ENCODE measurements at places on chromosomes 2 and 18.

GRCh38 chr2:20209373-20210109 is 15.4 kb downstream of the SDC1 start:
- no peak for DNase-seq

GRCh38 chr2:76149846-76150245 is 439.1 kb upstream of the GCFC2 start:
- no peak for DNase-seq

DNA sequence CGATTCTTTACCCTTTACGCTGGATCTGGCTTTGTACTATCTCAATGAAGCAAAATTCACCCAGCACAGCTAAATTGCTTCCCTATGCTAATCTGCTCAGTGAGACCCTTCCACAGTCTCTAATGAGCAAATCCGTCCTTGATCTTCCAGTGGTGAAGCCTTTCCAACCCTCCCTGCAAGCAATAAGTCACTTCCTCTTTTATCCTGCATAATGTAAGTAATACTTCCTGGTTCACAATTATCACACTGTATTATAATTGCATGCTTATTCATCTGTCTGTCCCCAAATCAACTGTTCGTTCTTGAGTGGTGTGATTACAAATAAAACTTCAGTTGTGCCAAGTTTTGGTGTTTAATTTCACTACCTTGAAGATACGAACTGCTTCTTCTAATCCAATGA is 404.0 kb downstream of the ADCYAP1 start:
- no peak for DNase-seq

GRCh38 chr2:140273958-140274357 is 1493.8 kb upstream of the NXPH2 start:
- no peak for DNase-seq

GRCh38 chr2:191001032-191001431 is 12.9 kb downstream of the STAT1 start:
- no peak for DNase-seq

GRCh38 chr18:3424280-3424890 is 25.6 kb upstream of the TGIF1 start:
- DNase-seq, result no peak

DNA sequence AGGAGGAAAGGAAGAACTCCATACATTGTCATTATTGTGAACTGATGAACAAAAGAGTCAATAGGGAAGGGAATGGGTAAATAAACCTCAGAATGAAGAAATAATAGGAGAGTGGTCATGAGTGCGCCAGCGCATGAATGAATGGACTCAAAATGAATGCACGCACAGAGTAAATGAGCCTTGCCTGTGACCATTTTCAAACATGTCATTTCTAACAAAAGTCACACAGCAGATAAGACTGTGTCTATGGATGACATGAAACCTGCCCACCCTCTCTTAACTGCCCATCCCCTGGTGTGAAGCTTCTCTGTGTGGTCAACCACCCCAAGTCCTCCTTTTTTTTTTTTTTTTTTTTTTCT is 121.1 kb upstream of the TEX51 start:
- DNase-seq, result no peak

GRCh38 chr2:10028407-10028987 is 14.9 kb upstream of the KLF11 start:
- DNase-seq, result no peak

- peak; percentile 57 for DNase-seq
These were observed 14.4 kb upstream of the STAT4 start for GRCh38 chr2:191165176-191165643.

- no peak for DNase-seq
These were observed 54.0 kb upstream of the NOSTRIN start for GRCh38 chr2:168748461-168748860.

DNA sequence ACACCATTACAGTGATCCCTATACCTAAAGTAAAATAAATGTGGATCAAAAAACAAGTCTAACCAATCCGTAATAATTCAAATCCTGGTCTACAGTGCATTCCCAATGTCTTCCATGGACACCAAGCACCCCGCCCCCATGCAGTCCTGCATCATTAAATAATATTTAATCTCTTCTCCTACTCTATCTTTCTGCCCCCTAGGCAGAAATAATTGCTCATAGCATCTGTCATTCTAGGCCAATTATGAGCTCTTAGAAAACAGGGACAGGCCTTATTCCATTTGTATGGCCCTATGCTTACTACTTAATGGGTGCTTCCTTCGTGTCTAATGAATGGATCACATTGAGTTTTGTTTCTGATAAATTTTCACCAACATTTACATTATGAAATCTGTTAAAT is 66.4 kb downstream of the PAX3 start:
- DNase-seq, result no peak

DNA sequence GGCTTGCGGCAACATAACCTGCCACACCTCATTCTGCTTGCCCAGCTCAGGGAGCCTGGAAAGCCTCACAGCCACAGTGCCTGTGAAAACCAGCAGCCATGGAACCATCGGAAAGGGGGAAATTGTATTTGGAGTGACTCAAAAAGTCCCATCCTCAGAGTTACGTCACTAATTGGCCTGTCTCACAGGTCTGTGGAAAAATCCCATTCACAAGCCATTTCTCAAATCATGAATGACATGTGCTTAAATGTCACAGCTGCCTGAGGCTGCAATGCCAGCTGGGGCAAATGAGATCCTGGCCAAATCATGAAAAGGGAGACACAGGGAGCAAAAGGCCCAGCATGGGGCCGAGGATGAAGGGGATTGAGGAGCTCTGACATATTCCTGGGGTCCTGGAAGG is 486.9 kb upstream of the RAB6C start:
- no peak for DNase-seq

- DNase-seq, result no peak
These were observed 1620.0 kb downstream of the SUCLG1 start for GRCh38 chr2:82839036-82839435.

- DNase-seq, result no peak
These were observed 115.0 kb upstream of the RMDN2 start for GRCh38 chr2:37809931-37810570.

DNA sequence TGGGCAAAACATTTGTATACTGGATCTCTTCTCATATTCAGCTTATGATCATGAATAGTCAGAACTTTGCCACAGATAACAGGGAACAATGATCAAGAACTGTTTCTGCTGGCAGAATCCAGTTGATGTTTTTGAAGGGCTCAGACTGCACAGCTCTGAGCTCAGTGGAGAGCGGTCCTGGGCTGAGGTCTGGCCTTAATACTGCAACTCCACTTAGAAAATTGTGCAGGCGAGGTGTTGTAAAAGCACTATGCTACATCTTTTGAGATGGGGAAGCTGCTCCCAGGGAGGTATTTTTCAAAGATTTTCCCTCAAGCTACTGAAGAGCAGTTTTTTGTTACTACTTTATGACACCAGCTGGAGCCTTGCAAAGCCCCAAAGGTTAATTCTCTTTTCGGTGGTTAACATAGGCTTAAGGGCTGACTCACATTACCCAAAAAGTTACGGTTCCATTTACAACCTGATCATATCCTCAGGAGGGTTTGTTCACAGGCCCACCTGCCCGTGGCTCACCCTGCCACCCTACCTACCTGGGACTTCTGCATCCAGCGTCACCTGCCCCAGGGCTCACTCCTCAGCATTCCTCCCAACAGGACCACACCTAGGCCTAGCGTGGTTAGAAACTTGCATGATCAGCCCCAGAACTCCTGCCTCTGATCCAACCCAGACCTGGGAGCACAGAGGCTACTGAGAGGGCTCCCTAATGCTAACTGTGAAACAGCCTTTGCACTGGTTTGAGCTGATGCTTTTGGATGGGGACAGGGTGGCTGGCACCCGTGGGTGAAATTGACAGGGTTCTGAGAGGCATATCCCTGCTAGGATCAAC is 114.4 kb downstream of the NCK2 start:
- DNase-seq, result no peak

DNA sequence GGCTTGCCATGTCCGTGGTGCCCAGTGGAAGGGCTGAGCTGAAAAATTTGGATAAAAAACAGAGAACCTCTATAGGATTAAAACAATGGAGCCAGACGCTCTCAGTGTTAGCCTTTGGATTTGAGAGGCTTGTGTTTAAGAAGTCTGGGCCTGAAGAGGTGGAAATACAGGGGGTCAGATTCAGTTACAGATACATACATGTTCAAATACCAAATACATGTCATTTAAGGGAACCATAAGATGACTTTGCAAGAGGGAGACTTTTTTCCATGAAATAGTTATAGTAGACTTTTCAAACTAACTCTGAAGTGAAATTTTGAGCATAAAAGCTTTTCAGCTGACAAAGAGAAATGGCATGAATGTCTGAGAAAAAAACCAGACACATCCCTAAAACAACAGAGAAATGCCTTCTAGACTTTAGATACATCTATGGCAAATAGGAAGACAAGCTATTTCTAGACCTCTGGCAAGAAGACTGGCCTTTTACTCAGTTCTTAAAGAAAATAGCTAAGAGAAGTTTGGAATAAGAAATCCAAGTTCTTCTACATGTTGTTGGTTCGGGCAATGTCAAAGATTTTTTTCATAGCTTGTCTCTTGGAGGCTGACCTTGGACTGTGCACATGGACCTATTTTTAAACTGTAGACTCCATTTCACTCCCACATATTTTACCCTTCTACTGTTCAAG is 112.9 kb downstream of the LTBP1 start:
- no peak for DNase-seq

- DNase-seq, result no peak
These were observed 14.3 kb downstream of the HTR2B start for GRCh38 chr2:231110551-231110950.

- DNase-seq, result no peak
These were observed 13.7 kb downstream of the SOS1 start for GRCh38 chr2:39107156-39107555.

- DNase-seq, result no peak
These were observed 615.0 kb upstream of the FANCL start for GRCh38 chr2:58856100-58856499.

- no peak for DNase-seq
These were observed 17.9 kb downstream of the ZNF385B start for GRCh38 chr2:179843541-179843940.

GRCh38 chr2:102717308-102718018 is 44.4 kb upstream of the TMEM182 start:
- no peak for DNase-seq

GRCh38 chr2:95023222-95023597 is 2.3 kb upstream of the MAL start:
- DNase-seq, result peak; percentile 65

DNA sequence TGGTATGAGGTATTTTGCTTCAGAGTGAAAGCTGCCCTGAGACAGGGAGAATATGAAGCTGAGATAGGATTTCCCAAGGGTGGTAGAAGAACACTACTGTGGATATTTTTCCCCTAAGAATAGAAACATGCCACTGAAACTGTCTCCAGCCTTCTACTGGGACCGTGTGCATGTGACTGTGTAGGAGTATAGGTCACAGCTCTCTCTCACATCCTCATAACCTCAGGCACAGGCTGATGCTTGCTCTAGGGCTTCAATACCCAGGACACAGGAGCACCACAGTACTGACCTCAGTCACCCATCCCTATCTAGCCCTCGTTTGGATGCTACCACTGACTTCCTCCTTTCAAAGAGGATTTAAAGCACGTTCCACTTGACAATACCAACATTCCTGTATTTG is 67.2 kb downstream of the REV1 start:
- DNase-seq, result no peak

- no peak for DNase-seq
These were observed 655.2 kb downstream of the EPHA4 start for GRCh38 chr2:220916931-220917330.

GRCh38 chr2:38528008-38528442 is 74.7 kb downstream of the HNRNPLL start:
- peak; percentile 17 for DNase-seq

DNA sequence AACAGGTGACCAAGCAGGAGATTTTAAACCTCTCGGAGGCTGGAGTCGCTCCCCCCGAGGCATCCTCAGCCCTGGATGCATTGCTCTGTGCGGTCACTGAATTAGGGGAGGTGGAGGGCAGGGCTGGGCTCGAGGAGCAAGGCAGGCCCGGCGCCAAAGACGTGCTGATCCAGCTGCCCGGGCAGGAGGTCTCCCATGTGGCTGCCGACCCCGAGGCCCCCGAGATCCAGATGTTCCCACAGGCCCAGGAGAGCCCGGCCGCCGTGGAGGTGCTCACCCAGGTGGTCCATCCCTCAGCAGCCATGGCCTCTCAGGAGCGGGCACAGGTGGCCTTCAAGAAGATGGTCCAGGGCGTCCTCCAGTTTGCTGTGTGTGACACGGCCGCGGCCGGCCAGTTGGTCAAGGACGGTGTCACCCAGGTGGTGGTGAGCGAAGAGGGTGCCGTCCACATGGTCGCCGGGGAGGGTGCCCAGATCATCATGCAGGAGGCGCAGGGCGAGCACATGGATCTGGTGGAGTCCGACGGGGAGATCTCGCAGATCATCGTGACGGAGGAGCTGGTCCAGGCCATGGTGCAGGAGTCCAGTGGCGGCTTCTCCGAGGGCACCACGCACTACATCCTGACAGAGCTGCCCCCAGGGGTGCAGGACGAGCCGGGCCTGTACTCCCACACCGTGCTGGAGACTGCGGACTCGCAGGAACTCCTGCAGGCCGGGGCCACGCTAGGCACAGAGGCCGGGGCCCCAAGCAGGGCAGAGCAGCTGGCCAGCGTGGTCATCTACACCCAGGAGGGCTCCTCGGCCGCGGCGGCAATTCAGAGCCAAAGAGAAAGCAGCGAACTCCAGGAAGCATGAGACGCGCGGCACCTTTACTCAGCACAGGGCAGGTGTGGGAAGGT is 145.1 kb downstream of the PTGR3 start:
- DNase-seq, result no peak

- DNase-seq, result no peak
These were observed 367.8 kb upstream of the ID2 start for GRCh38 chr2:8314063-8314462.

DNA sequence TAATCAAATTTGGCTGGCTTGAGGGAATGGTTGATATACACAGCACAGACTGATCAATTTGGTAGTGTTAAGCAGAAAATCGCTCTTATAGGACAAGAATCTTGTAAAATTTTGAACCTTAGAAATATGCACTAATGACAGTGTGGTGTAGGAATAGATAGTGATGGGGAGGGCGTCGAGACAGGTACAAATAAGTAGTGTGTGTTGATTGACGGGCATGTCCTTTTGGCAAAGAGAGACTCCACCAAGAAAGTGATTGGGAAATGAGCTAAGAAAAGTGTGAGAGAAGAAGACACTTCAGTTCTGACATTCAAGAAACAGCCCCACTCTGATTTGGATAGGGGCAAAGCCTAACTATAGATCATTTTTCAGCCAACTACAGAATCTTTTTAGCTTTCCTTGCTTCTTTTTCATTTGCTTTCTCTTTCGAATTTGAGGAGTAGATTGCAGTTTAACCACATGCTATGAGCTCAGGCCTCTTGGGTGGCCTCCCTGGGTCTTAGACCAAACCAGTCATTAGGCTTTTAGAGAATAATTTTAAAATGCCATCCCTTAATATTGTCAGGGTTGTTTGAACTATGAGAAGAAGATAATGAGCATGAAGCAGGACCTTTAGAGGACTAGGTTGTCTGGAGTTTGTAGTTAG is 127.1 kb downstream of the CERS6 start:
- DNase-seq, result no peak
